GM06990 (cell line): ENCODE measurements at places on chromosomes 16 and 17.

DNA sequence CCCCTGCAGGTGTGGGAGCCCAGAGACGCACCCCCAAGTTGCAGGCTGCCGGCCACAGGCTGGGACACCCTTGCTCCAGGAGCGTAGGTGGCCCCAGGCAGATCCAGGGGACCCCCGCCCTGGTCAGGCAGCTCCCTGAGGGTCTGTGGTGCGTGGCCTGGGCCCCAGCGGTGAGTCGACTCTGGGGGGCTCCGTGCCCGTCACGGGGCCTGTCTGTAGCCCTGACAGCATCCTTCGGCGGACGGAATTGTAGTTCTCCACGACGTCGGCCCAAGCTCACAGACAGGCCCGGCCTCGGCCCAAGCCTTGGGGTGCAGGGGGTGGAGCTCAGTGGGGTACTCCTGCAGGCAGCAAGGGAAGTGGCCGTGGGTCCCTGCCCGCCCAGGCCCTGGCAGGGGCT, 82.9 kb downstream of the LMF1 start:
- no peak for DNase-seq

GRCh38 chr17:8724451-8724850, 20.2 kb downstream of the CCDC42 start:
- DNase-seq: no peak

GRCh38 chr16:64362193-64362592, 759.7 kb downstream of the CDH11 start:
- no peak for DNase-seq

DNA sequence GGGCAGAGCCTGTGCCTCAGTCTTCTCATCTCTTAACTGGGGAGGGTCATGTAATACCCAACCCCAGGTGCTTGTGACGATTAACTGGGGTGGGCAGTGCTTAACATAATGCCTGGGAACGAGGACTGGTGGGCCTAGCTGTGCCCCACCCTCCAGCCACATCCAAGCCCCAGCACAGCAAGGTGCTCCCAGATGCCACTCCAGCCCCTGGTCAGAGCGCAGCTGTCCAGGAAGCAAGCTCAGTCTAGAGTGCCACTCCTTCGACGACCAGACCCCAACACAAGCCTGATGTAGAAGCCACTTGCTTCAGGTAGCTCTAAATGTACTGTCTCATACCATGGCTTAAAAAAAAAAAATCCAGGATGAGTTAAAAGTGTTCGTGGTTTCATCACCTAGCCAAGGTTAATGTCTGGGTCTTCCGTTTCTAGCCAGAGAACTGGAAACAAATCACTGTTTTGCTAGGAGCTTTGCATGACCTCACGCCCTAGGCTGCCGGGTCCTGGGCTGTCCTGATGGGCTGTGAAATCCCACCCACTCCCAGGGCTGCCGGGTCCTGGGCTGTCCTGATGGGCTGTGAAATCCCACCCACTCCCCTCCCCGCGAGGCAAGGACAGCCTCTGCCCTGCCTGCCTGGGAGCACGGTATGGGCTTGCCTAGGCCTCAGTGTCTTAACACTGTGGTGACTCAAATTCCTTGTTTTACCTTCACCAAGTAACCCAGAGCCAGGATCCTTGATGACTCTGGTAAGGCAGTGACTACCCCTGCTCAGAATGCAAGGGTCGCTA, 7.7 kb downstream of the MIEF2 start:
- no peak for DNase-seq

DNA sequence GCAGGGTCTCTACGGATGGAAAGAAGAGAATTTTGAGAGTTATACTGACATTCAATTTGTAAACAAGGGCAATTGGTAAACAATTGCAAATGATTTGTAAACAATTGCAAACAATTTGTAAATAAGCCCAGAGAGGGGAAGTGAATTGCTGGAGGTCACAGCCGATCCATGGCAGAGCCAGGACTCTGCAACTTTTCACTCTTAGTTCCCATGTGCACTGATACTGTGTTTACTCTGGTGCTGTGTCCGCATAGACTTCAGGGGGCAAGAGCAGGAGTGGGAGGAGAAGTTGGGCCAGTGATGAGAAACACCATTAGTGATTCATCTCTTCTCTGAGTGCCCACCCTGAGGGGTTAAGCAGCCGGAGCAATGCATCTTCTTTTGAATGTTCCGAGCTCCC, 14.0 kb downstream of the SCNN1G start:
- DNase-seq: no peak

- DNase-seq: no peak
These were observed 61.2 kb downstream of the SPACA3 start for GRCh38 chr17:33052856-33053255.

DNA sequence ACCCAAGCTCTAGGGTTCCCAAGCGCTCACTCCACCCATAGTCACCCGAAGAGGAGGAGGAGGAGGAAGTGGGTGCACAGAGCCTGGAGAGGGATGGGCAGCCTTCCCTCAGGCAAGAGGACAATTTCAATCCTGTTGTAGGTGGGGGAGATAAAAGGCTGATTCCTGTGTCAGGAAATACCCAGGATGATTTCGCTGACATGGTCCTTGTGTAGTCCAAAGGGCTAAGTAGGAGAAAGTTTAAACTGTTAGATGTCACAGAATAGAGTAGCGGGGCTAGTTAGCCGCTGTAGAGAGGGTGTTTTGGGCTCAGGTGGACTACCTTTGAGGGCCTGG, 1.3 kb upstream of the EXOC7 start:
- no peak for DNase-seq

DNA sequence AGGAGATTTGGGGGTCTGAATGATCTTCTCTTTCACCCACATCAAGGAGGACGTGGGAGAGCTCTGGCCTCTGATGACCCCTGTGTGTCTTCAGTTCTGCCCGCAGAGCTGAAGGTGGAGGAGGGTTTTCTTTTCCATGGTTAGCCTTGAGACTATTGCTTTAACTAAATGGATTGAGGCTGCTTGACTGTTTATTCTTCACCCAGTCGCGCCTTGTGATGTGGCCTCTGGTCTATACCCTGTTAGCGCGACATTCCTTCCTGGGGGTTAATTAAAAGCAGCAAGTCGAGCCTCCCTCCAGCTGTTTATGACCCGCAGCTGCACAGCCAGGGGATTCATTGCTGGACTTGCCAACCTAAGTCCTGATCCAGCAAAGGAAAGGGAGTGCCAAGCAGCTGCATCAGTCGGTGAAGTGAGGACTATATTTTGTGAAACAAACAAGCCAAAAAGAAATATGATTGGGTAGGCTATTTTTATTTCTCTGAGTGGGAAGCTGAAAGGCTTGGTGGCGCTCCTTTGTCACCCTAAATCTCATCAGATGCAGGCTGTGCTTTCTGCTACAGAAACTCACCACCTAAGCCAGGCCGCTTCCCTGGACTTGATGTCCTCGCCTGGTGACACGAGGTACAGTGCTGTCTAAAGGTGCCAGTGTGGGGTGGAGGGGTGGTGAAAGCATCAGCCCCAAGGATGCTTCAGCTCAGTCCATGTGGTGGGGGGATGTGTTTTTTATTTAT, 11.0 kb upstream of the SEC14L1 start:
- DNase-seq: no peak

GRCh38 chr17:27367121-27367981, 73.4 kb downstream of the WSB1 start:
- DNase-seq: no peak

DNA sequence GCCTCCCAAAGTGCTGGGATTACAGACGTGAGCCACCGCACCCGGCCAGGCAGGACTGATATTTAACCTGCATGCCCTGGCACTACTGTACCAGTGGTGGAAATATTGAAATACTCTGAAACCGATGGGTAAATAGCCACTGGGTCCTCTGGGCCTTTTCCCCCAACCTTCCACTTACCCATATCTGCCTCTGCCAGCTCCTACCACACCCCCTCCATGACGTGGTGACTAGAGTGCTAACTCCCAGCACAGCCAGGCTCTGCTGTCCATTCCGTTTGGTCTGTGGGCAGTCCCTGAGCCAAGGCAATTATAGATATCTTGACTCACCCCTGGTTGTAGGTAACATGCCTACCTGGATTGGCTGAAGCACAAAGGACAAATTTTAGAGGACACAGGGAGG, 187.8 kb downstream of the PRKCB start:
- no peak for DNase-seq

DNA sequence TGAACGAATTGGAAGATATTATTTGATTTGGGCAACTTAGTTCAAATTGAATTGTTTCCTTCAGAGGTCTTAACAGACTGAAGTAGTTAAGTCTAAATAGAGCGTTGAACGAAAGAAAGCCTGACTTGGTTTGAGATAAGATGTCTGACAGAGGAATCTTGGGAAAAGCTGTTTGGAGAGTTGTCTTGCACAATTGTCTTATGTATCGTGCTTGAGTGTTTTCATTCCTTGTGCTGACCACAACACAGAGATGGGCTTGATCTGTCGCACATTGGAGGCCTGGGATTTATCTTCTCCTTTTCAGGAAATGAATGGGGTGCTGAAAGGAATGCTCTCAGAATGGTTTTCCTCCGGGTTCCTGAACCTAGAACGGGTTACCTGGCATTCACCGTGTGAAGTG, 7.8 kb downstream of the MLYCD start:
- DNase-seq: no peak
